GM12864 (cell line): ENCODE measurements at places on chromosomes 5 and 9.

GRCh38 chr9:21504894-21505293, 22.8 kb upstream of the IFNE start:
- DNase-seq = no peak

- no peak for DNase-seq
These were observed 158.9 kb downstream of the RMI1 start for GRCh38 chr9:84139296-84140070.

DNA sequence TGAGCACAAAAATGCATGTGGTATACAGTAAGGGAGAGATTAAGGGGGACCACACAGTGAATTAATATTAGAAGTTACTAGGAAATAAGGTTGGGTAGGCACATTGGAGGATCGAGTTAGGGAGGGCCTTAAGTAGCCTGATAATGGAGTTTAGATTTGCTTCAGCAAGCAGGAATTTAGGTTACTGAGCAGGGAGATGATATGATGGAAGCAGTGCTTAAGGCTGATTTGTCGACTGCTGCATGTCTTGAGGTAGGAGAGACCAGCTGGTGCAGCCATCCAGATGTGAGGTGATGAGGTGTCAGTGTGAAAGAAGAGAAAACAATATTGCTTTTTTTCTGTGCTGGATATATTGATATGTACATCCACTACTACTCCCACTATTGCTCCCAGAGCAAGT, 55.2 kb upstream of the ACTBL2 start:
- no peak for DNase-seq

DNA sequence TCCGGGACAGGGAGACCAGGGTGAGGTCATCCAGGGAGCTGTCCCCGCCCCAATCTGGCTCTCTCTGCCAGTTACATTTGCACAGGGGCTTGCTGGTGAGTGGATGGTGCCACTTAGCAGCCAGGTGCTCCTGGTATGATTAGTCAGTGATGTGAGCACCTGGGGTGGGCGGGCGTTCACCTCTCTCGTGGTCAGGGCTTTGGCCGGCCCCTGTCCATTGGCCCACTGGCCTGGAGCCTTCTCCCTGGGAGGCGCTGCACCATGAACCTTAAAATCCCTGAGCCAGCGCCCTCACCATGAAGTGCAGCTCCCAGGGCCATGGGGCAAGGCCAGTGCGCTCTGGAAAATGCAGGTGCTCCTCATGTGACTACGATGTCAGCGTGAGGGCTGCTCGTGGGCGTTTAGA, 2.0 kb downstream of the NKD2 start:
- DNase-seq = no peak

DNA sequence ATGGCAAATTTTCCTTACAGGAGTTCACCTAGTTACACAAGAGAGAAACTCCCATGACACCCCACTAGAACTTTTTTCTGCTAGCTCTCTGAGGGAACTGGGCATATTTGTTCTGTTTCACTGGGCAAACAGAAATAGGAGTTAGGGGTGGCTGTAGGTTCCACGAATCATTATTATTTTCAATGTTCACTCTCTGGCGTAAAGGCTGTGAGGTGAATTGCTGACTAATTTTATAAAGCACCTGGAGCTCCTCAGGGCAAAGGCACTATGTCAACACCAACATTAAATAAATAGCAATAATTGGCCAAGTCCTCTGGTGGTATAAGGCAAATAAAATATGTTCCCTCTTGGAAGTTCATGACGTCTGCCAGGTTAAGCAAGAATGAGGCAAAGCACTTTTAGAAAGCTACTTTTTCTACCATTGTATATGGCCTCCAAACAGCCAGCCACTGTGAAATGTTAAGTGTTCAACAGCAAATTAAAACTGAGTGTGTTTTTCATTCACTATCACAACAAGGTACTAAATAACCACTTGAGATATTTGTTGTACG, 344.6 kb downstream of the PDE4D start:
- DNase-seq = no peak

DNA sequence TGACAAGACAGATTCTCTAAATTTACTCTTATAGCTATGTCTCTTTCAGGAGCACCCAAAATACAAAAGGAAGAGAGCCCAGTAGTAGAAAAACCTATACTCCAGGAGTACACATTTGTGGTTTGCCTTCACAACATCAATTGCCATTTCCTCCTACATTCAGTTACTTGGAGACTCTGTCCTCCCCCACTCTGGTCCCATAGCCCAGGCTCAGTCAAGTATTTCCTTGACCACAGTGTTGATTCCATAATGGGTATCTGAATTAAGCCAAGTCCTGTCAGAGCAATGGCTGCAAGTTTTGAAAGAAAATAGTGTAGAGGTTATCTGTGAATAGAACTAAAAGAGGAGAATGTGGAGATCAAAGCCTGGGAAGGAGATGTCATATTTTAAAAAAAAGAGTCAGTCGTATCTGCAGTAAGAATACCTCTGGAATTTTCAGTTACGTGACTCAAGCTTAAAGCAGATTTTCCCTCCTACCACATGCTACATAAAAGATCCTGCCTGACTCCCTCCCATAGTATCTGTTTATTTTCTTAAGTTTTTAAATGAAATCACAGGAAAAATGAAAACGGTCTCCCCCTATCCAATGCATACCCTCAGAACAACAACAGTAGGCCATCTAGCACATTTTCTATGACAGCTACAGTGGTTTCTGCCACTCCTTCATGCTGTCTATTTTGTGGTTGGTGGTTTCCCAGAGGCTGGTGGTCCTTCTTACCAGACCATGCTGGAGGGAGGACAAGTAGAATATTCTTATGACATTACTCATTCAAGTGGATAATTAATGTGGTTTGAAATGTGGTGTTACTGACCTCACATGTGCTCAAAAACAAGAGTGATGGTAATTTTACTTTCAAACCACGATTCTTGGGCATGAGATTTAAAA, 249.7 kb upstream of the TMEM161B start:
- no peak for DNase-seq

DNA sequence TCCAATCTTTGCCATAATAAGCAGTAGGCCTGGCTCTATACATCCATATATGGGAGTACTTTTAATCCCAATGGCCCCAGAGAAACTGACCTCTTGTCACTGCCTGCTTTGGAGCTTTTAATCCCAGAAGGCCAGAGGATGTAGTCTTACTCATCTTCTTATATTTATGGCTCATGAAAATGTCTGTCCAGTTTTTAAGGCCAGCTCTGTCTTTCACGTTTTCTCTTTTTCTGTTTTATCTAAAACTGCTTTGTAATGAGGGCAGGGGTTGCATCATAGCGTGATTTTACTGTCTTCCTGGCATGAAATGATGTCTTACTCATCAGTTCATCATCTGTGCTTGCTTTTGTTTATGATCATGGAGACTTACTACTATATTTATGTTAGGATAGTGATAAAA, 1094.9 kb downstream of the MAT2B start:
- DNase-seq = no peak

DNA sequence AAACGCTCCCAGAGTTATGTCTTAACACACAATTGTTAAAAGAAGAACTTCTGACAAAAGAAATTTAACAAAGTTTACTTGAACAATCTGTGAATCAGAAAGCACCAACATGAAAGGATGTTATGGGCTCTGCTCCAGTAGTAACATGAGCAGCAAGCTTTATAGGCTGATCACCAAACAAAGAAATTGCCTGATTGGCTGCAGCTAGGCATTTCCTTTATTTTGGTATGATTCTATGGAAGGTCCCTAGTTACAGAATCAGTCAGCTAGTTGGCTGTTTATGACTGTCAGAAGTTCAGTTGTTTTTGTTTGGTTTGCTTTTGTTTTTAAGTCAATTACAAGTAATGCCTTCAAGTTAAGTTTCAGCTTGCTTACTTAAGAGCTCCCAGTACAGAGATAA, 102.4 kb upstream of the SMC2 start:
- DNase-seq = no peak

DNA sequence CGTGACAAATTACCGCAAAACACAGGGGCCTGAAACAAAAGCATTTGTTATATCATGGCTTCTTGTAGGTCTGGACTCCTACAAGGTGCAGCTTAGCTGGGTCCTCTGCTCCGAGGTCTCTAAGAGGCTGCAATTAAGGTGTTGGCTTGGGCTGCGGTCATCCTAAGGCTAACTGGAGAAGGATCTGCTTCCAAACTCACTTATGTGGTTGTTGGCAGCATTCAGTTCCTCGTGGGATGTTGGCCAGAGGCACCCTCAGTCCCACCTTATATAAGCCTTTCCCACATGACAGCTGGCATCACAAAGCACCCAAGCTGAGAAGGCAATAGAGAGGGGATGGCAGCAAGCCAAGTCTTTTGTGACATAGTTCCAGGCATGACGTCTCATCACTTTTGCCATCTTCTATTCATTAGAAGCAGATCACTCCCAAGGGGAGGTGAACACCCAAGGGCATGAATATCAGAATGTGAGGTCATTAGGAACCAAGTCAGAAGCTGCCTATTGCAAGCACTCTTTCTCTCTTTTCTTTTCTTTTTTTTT, 47.9 kb upstream of the ZBTB43 start:
- no peak for DNase-seq

DNA sequence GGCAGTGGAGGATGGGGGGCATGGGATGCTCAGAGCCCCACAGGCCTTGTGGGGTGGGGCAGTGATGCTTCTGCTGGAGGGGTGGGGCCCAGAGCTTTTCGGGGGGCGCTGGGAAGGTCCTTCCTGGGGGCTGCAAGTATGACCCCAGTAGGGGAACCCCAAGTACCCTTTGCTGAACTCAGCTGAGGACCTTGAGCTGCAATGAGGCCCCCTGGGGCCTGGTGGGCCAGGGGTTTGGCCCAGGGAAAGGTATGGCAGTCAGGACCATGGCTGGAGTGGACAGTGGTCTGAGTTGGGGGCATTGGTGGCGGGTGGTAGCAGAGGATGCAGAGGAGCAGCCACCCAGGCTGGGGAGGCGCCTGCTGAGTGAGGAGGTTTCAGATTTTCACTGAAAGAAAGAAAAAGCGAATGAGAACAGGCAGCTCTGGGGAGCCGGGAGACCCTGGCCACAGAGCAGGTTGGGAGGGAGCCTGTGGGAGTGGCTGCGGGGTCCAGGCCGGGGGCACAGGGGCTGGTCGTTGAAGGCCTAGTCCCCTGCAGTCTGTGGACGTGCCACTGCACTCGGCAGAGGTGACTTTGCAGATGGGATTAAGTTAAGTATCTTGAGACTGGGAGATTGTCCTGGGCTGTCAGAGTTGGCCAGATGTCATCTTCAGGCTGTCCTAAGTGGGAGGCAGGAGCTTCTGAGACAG, 19.2 kb downstream of the WNK2 start:
- no peak for DNase-seq

GRCh38 chr5:160166069-160166972, 47.1 kb upstream of the PWWP2A start:
- no peak for DNase-seq

DNA sequence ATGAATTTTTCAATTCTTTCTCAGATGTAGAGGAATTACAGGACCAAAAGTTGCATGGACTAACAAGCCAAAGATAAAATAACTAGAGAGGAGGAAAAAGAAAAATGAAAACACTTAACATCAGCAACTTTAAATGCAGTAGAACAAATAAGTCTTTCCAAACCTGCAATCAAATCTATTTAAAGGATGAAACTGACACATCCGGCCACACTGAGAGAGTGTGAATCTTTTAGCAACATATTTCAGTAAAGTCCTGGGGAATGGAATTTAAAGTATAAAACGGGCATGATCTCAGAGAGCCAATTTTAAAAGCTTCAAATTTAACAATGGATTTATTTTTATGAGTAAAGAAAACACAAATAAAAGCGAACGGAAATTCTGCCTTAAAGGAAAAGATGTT, 17.1 kb downstream of the CAST start:
- DNase-seq = no peak
